GM04503 (cell line): ENCODE measurements at places on chromosomes 11 and 22.
A peak's percentile ranks its signal among the peaks of the same experiment; 100 is the strongest.

DNA sequence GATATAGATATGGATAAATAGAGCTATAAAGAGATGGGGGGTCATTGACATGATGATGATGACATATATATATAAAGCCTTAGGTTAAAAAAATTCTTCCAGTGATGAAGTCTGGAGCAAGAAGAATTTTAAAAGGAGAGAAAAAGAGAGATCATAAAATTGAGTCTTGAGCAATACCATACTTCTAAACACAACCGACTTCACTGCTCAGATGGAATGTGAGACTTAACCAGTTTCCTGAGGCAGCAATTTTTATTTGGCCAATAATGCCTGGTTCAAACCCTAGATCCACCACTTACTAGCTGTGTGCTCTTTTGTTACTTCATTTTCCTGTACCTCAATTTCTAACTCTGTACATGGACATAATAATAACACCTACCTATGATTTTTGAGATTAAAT, 229.5 kb downstream of the TTC28 start:
- no peak for DNase-seq

- peak; percentile 36 for DNase-seq
These were observed 1.1 kb downstream of the DHCR7 start for GRCh38 chr11:71446942-71447688.

DNA sequence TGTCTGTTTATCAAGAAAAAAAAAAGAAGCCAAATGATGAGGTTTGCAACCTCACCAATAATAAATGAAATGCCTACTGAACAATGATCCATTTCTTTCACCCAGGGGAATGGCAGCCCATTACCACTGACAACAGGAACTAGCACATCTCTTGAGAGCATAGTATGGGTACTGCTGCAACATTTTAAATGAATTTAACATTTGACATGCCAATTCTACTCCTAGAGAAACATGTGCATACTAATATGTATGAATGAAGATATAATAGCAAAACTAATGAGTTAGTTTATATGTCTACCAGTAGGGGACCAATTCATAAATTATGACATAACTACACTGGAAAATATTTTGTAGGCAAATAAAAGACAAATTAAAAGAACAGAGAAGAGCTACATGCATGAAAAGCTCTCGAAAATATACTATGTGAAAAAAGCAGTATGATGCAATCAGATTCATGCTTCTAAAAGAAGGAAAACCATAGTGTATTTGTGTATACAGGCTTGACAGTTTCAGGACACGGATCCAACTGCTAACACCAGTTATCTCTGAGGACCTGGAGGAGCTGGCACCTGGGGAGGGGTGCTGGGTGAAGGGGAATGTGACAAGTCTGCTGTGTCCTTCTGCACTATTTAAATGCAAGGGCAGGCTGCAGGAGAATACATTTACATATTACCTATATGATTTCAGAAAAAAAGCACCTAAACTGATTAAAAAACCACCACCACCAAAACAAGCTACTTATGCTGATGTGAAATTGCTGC, 6.9 kb downstream of the SMCO4 start:
- DNase-seq = no peak

DNA sequence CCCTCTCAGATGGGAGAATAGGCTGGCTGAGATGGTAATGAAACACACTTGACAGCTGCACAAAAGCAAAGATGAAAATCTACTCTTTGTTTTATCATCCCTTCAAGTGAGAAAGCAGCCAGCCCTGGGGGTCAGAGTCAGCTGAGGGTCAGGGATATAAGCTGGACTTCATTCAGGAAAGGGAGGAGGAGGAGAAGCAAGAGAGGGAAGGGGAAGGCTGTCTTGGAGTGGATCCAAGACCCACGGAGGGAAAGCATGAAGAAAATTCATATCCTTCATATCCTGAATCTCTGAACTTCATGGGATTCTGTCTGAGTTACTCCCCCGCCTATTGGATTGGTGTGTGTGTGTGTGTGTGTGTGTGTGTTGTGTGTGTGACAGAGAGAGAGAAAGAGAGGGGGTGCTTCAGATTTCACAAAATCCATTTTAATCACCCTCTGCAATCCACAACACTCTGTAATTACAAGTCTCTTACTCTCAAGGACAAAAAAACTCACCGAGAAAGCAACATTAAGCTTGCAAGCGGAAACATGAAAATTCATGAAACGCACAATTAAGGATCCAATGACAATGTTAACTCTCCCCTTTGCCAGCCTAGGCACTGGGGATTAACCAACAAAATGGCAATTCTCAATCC, 327.7 kb downstream of the TENM4 start:
- DNase-seq = no peak

DNA sequence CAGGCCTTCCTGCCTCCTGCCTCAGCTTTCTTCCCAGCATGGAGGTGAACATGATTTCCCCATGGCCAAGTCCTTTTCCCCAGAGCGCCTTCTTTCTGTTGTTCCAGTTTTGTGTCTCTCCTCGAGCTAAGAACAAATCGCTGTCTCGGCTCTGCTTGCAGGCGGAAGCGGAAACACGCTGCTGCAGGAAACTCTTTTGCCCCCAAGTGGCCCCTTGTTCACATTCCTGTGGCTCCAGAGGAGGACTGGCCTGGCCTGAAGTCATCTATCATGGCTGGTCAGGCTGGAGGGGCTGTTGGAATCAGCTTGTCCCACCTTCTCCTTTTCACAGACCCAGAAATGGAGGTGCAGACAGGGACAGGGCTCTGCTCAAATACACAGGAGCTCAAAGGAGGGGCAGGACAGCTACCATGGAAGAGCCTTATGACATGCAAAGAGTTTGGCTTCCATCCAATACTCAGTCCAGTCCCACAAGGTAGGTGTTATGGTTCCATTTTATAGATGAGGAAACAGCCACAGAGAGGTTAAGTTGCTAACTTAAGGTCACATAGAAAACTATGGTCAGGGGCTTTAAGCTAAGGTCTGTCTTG, 182.2 kb upstream of the SYT13 start:
- no peak for DNase-seq
